ENCODE measurements at places on chromosomes 7 and 10.

- no peak for DNase-seq
Observed at GRCh38 chr10:123673198-123673597, 7.0 kb downstream of the GPR26 start.

GRCh38 chr7:45185028-45185863, 27.7 kb downstream of the RAMP3 start:
- DNase-seq = no peak

DNA sequence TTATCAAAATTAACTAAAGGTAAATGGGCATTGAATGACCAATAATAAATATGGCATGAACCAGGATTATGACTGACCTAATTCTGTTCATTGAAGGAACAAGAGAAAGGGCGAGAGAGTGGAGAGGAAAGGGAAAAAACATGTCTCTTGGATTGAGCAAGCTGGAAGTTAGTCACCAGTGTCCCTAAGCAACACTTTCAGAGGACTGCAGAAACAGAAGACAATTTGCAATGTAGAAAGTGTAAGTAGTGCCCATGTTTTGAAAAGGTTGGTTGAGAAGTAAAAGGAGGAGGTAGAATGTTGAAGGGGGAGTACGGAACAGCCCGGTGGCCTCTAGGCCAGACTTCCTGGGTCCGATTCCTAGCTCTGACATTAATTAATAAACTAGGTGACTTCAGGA, 94.6 kb downstream of the FAS start:
- DNase-seq = peak; percentile 60

- peak; percentile 69 for DNase-seq
Observed at GRCh38 chr10:86931872-86932271, 25.5 kb downstream of the MMRN2 start.

GRCh38 chr7:6121141-6121540, 90.0 kb downstream of the ANKRD61 start:
- DNase-seq = peak; percentile 41

DNA sequence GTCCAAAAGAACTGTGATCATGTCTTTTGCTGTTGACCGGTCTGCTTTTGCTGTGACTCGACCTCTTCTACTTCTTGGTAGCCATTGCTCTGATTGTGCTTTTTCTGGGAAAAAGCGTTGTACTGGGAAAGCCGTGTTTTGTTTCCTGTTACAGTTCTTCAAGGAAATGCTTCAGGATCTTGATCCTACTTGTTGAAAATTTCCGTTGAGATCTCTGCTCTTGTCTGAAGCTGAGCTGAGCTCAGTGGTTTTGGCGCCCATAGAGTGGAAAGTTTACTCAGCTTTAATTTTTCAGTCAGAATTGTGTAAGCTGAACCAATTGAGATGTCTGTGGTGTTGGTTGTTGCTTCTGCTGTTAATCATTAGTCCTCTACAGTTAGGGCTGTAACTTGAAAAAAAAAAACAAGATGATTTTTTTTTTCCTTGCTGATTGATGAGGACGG, 302.2 kb downstream of the CCDC3 start:
- DNase-seq = peak; percentile 59

DNA sequence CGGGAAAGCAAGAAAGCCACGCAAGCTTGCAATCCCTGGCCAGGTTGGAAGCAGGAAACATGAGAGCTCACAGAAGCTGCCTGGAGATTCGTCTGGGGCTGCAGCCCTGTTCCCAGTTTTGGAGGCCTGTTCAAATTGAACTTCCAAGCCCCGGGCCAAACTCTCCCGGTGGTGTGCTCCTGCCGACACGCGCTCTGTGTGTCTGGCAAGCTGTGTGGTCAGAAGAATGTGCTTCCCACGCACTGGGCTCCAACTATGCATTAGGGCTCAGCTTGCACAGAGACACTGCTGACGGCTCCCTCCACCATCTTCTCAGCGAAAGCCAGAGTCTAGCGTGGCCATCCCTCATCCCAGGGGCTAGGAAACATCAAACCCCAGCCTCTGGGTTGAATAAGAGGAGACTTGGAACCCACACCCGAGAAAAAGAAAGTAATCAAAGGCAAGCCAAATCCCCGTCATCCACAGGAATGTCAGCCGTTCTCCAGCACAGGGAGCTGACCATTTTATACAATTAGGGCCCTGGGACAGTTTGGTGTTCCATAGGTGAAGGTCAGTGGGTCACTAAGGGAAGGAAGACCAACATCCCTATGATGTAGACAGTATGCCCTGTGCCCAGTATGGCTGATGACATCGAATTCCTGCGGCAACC, 107.2 kb downstream of the FGFR2 start:
- DNase-seq = peak; percentile 18

GRCh38 chr10:72076756-72077155, 11.6 kb downstream of the SPOCK2 start:
- DNase-seq = no peak
